Osteoblast (primary cell): ENCODE measurements at places on chromosomes 1 and 21.

- DNase-seq: peak; percentile 97
These were observed 3.7 kb upstream of the FABP3 start for GRCh38 chr1:31376375-31377134.

GRCh38 chr1:64624218-64624713, 120.6 kb upstream of the RAVER2 start:
- DNase-seq: no peak

GRCh38 chr21:44792702-44793591, 8.7 kb downstream of the UBE2G2 start:
- DNase-seq: peak; percentile 92

DNA sequence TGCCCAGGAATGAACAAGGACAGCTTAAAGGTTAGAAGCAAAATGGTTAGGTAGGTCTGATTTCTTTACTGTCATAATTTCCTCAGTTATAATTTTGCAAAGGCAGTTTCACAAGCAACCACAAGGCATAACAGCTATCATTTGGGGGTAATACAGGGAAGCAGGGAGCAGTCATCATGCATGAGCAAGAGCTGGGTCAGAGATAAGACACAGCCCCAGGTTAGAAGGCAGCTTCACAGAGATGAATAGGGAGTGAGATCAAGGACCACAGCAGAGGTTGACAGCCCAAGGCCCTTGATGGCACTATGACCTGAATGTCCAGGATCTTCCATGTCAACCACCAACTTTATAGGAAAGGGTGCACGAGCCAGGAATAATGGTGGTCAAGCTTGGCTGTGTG, 9.0 kb upstream of the CSRP1 start:
- no peak for DNase-seq

GRCh38 chr1:183987593-183988318, 49.8 kb downstream of the COLGALT2 start:
- no peak for DNase-seq

GRCh38 chr1:10878469-10878868, 82.0 kb upstream of the CASZ1 start:
- DNase-seq: no peak

DNA sequence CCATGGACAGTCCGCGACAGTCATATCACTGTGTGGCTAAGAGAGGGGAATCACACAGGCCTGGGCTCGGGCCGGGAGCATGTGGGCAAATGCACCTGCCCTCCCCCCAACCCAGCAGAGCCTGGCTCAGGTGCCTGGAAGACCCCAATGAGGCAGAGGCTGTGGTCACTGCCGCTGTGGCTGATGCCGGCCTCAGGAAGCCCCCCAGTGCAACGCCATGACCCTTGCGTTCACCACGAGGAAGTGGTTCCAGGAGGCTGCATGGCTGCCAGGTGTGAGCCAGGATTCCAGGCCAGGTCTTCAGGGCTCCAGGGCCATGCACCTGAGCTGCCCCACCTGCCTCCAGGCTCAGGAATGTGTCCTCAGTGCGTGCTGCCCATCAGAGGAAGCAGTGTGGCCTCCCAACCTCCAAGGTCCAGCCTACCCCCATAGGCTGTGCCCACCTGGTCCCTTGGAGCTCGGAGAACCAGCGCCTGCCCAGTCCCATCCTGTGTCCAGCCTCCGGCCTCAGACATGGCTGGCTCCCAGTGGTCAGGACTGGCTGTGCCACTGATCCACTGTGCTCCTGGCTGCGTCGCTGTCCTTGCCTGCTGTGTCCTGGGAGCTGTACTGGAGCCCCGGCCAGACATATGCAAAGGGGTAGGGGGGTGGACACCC, 8.0 kb downstream of the ARHGEF16 start:
- peak; percentile 87 for DNase-seq

GRCh38 chr1:112284796-112285195, 111.2 kb upstream of the CTTNBP2NL start:
- no peak for DNase-seq

DNA sequence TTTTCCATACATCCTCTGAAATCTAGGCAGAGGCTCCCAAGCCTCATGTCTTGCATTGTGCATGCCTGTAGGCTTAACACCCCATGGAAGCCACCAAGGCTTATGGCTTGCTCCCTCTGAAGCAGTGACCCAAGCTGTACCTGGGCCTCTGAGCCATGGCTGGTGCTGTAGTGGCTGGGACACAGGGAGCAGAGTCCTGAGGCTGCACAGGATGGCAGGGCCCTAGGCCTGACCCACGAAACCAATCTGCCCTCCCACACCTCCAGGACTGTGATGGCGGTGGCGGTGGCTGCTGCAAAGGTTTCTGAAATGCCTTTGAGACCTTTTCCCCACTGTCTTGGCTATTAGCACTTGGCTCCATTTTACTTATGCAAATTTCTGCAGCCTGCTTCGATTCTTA, 429.5 kb downstream of the NPHP4 start:
- no peak for DNase-seq

DNA sequence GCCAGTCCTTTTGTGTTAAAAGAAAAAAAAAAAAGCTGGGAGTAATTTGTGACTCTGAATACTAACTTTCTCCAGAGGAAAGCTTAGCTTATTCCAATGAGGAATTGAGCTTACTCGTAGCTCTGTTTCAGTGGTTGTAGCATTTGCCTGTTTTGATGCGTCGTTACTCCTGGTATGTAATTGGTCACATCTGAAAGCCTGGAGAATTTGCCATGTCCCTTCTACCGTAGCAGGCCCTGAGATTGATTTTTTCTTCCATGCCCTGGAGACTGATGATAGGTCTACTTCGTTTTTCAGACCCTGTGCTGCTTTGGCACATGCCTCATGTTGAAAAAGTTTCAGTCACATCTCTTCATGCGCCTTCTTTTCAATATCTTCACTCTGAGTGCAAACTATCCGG, 1103.0 kb downstream of the PLA2G4A start:
- DNase-seq: no peak

DNA sequence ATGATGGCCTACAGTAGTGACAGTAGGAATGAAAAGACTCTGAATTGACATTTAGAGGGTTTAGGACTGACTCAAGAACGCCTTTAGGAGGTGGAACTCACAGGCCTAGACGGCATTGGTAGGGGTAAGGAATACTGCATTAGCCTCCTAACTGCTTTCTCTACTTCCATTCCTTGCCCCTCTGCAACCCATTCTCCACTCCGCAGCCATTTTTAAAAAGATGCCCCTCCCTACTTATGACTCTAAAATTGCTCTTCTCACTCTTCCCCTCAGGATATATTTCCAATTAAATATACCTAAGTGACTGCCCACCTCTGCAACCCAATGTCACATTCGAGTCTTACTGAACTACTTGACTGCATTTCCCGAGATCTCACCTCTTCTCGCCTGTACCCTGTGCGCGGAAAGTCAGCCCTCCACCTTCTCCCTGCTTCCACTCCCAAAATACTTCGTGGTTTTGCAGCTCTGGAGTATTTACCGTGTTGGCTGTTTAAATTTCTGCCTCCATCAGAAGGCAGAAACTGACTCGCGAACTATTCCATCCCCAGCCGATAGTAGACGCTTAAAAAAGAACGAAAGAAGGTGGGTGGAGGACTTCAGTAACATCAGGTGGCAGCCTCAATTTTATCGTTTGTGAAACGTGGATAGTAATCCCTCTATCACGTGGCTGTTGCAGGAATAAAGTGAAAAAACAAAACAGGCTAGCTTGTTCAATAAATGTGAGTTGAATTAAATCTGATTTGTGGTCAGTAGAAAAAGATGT, 1.1 kb upstream of the YBX1 start:
- DNase-seq: no peak

DNA sequence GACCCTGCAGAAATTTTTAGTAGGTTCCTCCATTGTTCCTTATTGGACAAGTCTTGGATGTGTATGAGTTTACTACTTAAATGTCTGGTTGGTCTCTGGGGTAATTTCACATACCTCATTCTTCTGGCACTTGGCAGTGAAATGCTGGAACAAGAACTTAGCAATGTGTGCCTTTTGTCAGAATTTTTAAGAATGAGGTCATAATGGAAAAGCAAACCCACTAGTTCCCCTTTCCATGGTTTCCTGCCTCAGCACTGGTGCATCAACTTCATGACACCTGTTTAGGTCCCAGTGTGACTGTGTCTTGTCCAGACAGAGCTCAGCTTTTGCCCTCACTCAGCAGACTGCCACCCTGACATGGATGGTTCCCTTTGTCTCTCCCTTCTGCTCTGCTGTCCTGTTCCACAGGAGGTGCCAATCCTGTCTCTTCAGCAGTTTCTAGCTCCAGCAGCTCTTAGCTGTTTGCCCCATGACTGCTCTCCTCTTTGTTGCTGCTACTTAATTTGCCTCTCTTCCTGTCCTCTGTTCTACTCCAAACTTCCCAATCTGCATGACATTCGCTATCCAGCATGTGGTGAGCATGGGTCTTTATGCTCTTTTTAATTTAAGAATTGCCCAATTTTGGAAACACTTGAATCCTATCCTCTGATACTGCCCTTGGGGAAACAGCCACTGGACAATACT, 135.6 kb downstream of the CYYR1 start:
- DNase-seq: peak; percentile 17

- no peak for DNase-seq
These were observed 96.7 kb upstream of the QSOX1 start for GRCh38 chr1:180057883-180058396.

GRCh38 chr1:145999321-146000024, 3.1 kb upstream of the TXNIP start:
- DNase-seq: no peak

GRCh38 chr1:15354580-15354965, 55.1 kb upstream of the EFHD2 start:
- DNase-seq: no peak

DNA sequence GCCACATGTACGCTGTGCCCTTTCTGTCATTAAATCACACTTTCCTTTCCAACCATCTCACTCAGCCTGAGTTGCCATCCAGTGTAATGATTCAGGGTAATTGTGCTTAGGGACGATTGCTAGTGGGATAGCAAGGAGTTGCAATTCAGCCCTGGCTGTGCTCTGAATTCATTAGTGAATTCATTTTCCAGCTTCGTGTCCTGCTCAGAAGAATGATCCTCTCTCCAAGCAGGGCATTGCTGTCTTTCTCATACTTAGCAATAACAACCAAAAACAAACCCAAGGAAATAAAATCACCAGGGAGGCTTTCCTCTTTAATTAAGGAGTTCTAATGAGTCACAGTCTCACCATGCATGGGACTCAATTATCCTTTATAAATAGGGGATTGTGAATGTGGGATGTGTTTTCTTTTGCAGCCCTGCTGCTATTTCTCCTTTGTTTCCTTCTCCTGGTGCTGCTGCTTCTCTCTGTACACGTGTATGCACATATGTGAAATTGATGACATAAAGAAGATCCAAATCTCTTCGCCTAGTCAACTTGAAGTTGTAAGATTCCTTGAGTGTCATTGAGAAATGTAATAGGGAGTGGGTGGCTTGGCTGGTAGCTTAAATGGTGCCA, 167.0 kb downstream of the TSEN15 start:
- no peak for DNase-seq

GRCh38 chr1:165387505-165387904, 31.0 kb upstream of the LMX1A start:
- DNase-seq: no peak

- DNase-seq: peak; percentile 88
These were observed 237.0 kb downstream of the MRPL39 start for GRCh38 chr21:25370311-25370744.

GRCh38 chr1:66367369-66367768, 166.6 kb upstream of the SGIP1 start:
- no peak for DNase-seq

GRCh38 chr1:232793944-232794343, 11.3 kb upstream of the MAP10 start:
- peak; percentile 8 for DNase-seq

DNA sequence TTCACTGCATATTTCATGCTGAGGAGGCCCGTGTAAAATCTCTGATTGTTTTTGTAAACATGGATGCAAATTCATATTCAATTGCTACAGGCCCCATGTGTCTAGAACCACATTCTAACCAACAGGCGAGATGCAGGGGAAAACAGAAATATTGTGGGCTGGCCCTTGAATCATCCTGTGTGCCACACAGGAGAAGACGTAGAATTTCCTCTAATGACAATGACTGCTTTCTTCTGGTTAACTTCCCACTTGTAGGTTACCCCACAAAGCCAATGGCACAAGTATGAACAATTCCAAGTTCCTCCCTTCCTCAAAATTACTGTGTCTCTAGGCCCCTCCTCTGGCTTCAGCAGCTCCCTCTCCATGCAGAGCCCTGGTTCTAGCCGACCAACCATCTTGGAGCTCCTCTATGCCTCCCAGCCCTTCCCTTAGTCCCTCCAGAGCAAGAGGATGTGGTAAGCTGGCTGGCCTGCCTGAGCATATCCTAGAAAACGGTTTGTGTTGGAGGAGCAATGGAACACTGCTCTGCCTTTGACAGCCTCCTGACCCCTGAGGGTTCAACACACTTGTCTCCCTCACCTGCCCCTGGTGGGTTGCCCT, 205.2 kb downstream of the HS2ST1 start:
- DNase-seq: no peak

DNA sequence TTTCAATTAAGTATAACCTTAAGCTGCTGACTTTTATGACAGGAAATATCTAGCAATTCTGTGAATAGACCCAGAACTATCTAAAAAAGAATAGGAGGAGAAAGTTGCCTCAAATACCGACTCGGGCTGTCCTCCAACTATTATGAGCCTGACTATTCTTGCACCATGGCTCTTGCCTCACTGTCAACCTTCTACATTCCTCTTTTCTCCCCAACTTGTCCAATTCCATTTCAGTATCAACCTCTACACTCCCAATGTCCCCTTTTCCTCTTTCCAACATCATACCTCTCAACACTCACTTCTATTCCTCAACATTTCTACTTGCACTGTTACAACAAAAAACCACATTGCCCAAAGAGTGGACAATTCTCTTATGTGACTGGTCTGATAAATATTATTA, 2.3 kb downstream of the ZZZ3 start:
- no peak for DNase-seq

GRCh38 chr1:182595641-182596240, 6.7 kb upstream of the RNASEL start:
- no peak for DNase-seq

DNA sequence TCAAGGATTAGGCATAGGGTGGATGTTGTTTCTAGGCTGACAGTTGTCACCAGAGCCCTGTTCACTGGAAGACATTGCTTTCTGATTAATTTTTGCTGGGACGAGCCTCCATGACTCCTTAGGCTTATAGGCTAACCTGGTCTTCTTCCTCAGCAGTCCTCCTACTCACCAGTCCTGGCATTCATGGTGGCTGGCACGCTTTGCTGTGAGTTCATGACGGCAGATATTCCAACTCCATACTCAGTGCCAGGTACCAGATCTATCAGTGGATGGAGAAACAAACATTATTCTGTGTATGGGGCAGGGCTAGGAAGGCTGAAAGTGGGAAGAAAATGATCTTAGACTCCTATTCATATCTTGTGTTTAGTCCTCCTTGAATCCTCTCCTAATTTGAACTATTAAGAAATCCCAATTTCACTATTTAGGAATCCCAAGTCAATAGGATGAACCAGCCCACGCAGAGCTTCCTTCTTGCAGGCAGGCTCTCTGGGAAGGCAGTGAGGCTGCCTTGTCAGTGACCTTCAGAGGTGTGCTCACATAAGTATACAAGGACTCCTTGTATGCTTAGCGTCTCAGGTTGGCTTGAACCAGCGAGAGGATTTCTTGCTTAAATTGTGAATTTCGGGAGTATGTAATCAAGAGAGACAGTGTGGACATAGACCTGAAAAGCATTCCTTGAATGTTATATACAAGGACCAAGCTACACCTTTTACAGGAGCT, 174.6 kb upstream of the KIAA0040 start:
- DNase-seq: no peak

- peak; percentile 26 for DNase-seq
These were observed 435 bp downstream of the ILF2 start for GRCh38 chr1:153670257-153670858.

- DNase-seq: no peak
These were observed 141.4 kb downstream of the GDAP2 start for GRCh38 chr1:117788014-117788413.
